SK-N-SH treated with all-trans-retinoic acid at 6 μM for 48 hours (cell line): ENCODE measurements at places on chromosomes 16 and 17.
A peak's percentile ranks its signal among the peaks of the same experiment; 100 is the strongest.

GRCh38 chr16:85673529-85674417 is 15.0 kb downstream of the GINS2 start:
- ATAC-seq, result peak; percentile 46

DNA sequence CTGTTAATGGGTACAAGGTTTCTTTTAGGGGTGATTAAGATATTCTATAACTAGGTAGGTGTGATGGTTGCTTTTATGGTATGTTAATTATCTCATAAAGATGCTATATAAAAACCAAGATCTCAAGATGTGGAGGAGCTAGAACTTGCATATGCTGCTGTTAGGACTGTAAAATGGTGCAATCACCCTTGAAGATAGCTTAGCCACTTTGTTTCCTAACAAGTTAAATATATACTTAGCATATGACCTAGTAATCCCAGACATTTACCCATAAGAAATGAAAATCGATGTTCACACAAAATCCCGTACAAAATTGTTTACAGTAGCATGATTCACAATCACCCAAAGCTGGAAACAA is 25.1 kb downstream of the GGA2 start:
- no peak for ATAC-seq

- no peak for ATAC-seq
Observed at GRCh38 chr17:75454193-75454592, 2.2 kb upstream of the TMEM94 start.

- ATAC-seq, result peak; percentile 75
Observed at GRCh38 chr16:30609002-30609925, 925 bp downstream of the ZNF689 start.

- ATAC-seq, result no peak
Observed at GRCh38 chr17:55117164-55117563, 147.6 kb upstream of the HLF start.

GRCh38 chr17:16516594-16517051 is 24.6 kb upstream of the LRRC75A start:
- peak; percentile 89 for ATAC-seq

DNA sequence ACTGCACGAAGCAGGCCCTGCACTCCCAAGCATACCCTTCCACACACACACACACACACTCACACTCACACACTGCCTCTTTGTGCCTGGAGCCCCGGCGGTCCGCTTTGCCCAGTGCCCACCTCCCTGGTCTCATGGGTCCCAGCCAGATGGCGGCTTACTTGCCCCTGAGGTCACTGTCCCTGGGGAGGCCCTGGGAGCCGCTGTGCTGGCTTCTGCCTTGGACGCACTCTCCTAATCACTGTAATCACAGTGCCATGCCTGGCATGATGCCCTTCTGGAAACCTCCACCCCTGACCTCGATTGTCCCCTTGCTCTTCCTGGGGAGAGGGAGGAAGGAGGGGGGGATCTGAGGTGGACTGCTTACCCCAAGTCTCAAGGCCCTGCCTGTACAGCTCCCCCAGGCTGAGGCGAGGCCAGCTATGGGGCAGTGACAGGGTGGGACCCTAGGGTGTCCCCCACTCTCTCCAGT is 36.0 kb downstream of the ARHGAP23 start:
- peak; percentile 40 for ATAC-seq
